Hematopoietic multipotent progenitor cell treated with erythropoietin and hydrocortisone succinate and interleukin-3 and kit ligand, for 6 days (in vitro differentiated cells): ENCODE measurements at places on chromosomes 7 and 10.
A peak's percentile ranks its signal among the peaks of the same experiment; 100 is the strongest.

DNA sequence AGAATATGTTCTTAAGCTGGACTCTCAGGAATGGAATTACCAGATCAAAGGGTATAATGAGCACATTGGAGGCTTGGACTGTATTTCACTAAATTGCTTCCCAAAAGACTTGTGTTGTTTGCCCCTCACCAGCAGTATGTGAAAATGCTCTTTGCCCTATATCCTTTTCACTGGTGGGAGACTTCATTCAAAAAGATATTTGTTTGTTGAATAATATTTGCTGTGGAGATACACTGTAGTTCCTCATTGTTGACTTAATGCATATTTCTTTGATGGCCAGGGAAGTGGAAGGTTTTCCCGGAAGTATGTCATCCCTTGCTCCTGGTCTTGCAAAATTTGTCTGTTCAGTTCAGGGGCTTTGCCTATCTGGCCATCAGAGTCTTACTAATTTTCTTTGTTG, 19.4 kb downstream of the GSTO2 start:
- DNase-seq, result no peak

- no peak for DNase-seq
Observed at GRCh38 chr7:137931823-137932222, 70.1 kb downstream of the CREB3L2 start.

DNA sequence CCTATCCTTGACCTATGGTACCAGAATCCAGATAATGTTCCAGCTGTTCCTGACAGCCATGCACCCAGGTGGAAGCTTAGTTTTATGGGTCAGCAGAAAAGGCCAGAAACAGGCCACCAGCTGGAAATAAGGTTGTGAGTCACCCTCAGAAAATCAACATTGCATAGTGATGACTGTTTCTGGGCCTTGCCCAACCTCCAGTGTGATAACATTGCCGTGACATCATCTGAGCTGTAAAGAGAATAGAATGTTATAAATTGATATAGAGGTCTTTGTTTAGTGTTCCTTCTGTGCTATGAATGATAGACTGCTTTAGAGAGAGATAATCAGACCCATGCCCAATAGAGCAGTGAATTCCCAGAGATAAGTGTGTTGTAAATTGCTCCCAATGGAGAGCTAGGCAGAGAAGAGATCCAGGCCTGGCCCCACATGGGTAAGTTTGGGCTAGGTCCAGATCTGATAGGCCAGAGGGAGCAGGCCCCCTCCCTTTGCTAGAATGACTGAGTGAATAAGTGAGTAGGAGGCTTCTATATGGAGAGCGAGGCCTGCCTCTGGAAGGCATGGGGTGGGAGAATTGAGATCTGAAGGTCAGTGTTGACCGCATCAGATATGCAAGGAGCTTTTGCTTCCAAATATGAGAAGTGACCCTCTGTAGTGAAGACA, 14.2 kb upstream of the HPS1 start:
- peak; percentile 94 for DNase-seq

- peak; percentile 17 for DNase-seq
Observed at GRCh38 chr7:140269004-140269638, 92.3 kb upstream of the KDM7A start.

DNA sequence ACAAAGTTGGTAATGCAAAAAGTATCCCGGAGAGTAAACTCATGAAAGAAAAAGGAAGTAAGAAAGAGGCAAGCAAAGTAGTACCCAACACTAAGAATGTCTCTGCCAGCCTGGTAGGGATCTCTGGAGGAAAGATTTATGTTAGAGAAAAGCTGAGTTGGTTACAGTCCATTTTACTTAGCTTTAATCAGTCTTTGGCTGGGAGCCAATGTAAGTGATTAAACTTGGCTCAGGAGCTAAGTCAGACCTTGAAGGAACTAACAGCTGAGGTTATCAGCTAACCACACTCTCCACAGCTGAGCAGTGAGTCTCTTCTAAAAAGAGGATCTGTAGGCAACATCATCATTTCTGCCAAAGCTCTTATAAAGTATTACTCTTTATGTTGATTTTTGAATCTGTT, 148.0 kb downstream of the ANKRD7 start:
- DNase-seq, result peak; percentile 92

DNA sequence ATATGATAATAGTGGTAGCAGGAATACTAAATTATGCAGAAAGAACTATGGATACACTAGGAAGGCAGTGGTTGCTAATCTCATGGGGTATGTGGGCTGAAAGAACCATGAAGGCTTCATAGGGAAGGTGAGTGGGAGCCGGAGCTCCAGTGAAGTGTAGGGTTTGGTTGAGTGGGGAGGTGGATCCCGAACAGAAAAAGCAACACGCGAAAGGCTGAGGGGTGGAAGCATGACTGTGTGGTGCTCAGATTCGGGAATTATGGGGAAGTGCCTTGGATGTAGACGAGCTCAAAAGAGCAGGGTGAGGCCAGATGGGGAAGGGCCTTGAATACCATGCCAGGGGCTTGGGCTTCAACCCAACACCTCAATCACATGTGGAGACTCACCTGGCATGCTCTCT, 715.1 kb downstream of the TYW1 start:
- no peak for DNase-seq

DNA sequence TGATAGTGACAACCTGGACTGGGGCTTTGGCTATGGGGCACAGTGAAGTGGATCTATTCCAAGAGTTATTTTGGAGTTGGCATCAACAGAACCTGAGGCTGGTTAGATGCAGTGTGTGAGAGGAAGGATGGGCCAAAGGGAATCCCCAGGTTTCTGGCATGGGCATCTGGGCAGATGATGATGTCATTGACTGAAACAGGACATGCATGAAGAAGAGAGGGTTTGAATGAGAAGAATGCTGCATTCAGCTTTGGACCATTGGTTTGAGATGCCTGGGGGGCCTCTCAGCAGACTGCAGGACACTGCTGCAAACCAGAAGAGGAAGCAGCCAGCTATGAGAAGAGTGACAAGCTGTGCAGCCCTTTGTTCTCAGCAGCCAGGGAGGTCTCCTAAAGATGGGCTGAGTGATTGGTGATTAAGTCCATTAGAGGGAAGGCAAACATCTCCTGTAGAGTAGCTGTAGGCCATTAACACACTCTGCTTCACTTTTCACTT, 23.1 kb upstream of the PIK3CG start:
- DNase-seq, result no peak

GRCh38 chr7:80253653-80254052, 119.0 kb downstream of the GNAI1 start:
- no peak for DNase-seq

- DNase-seq, result peak; percentile 50
Observed at GRCh38 chr7:39509912-39510311, 56.3 kb upstream of the YAE1 start.

DNA sequence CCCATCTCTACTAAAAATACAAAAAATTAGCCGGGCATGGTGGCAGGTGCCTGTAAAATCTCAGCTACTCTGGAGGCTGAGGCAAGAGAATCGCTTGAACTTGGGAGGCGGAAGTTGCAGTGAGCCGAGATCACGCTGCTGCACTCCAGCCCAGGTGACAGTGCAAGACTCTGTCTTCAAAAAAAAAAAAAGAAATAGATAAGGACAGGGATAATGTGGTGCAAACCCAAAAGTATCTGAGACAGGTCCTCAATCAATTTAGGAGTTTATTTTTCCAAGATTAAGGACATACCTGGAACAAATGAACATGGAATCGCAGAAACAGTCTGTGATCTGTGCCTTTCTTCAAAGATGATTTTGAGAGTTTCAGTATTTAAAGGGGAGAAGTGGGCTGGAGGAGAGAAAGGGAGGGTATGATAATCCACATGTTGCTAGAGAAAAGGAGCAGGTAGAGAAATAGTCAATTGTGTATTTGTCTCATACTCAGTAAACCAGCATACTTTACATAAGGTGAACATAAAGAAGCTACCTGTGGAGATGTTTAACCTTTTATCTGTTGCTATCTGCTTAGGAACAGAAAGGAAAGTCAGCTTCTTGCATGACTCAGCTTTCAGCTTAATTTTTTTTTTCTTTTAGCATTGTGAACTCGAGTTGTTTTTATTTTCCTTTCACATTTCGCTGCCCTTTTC, 4.9 kb upstream of the MTPN start:
- DNase-seq, result no peak

- no peak for DNase-seq
Observed at GRCh38 chr10:50375051-50375452, 123.7 kb upstream of the ASAH2 start.

DNA sequence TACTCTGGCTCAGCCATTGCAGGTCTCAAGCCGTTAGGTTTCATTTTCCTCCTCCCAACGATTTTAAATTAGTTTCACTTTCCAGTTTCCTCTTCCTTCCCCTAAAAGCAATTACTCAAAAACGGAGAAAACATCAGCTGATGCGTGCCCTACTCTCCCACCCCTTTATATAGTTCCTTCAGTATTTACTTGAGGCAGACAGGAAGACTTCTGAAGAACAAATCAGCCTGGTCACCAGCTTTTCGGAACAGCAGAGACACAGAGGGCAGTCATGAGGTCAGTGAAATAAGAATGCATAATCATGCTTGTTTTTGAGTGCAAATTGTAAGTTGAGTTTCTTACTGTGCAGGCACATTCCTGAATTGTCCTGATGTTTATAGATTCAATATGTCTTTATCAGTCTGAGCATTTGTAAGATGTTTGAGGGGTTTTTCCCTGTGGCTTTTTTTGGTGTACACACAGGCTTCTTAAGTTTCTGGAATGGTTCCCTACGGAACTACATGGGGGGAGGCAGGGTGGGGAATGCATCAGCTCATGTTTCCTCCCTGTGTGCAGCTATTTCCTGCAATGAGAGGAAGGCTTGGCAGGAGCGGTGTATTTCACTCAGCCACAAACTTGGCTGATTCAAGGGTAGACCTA, at the start of gene IFIT3:
Gene IFIT3 (plus strand): TSS at position 195 of the 639 bp plus-strand sequence. CDS start 77 bp downstream, at position 272.
- DNase-seq, result peak; percentile 75

DNA sequence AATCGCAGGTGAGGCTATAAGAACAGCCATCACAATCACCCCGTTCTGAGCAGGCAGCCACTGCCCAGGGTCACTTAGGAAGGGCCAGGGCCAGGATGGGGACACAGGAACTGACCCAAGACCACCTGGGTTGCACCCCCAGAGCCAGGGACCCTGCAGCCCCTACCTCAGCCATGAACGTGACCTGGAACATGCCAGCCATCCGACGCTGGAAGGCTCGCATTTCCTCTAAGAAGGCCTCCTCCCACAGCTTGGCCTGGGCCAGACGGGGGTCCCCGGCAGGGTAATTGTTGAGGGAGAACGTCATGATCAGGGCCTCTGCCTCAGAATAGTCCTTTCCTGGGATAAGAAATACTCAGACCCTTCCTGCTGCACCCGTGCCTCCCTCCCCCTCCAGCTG, 5.0 kb downstream of the NPC1L1 start:
- DNase-seq, result no peak

DNA sequence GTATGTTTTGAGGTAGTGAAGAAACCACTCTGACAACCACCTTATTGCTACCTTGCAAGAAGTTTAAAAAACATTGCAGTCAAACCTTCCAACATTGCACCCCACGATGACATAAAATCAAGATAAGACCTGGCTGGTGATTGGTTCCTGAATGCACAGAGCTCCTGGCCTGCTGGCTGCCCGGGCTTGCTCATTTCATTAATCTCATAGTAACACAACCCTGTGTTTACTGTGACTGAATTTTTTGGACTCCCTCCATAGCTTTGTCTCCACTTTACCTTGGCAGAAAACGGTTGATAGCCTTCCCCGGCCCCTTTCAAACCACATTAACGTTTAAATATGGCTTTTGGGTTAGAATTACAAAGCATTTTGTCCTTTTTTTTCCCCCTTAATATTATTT, 27.5 kb downstream of the VWA2 start:
- peak; percentile 93 for DNase-seq

DNA sequence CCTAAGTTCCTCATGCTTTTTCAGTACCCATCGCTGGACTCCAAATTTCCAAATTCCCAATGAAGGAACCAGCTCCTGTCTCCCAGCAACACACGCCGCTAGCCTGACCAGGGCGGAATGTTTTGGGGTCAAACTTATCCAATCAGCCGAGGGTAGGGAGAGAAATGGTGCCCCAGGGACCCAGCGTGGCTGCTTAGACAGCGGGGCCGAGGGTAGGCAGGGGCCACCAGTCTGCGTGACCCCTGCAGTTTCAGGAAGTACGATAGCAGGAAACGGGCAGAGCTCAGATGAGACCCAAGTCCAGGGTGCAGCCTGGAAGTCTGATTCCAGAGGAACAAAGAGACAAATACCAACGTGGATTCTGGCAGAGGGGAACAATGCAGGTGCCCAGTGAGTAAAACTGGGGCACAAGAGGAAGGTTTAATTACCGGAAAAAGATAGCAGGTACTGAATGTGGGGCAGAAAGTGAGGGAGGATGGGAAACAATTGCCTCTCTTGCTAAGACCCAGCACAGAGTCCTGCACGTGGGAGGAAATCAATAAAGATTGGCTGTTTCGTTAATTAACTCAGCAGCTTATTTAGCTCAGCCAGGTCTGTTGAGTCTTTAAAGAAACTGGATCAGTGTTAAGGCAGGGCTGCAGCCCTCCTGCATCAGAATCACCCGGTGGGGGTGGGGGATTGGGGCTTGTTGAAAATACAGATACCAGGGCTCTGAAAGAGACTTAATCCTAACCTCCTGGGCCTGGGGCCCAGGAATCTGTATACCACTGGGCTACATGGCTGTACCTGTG, 50.4 kb upstream of the NFE2L3 start:
- peak; percentile 55 for DNase-seq

GRCh38 chr10:31574577-31574976, 255.6 kb downstream of the ZEB1 start:
- DNase-seq, result no peak

DNA sequence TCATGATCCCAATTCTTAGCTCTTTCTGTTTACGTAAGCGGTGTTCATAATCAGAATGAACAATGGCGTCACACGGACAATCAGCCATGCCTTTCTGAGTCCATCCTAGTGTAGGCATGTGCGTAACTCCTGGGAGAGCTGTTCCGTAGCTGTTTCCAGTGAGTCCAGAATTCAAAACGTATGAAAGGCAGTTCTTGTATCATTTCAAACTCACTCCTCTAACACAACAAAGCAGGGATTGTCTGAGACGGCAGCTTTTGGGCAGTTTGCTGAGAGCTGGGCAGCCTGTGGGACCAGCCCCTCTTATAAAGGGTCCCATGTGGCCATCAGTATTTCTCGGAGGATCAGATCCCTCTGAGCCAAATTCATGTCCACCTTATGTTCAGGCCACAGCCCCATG, 43.4 kb downstream of the PSPH start:
- DNase-seq, result no peak

DNA sequence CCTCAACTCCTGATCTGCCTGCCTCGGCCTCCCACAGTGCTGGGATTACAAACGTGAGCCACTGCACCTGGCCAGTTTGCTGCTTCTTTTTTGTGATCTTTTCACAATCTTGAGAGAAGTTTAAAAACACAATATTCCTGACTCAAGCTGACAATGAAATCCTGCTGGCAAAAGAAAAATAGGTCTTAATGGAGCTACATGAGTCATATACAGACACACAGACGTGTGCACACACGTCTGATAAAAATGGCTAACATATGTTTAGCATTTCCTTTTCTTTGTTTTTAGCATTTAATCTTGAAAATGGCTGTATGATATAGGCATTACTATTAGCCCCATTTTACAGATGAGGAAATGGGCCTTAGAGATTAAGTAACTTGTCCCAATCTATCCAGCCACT, 29.4 kb upstream of the RAB18 start:
- no peak for DNase-seq

DNA sequence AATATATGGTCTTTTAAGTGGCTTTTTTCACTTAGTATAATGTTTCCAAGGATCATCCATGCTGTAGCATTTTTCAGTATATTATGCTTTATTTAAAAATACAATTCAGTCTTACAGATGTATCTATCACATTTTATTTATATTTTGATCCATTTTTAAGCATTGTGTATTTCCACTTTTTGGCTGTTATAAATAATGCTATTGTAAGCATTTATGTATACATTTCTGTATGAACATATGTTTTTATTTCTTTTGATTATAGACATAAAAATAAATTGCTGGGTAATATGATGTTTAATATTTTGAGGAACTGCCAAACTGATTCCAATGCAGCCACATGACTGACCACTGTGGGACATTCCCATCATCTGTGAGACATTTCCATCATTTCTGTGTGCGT, 1662.0 kb downstream of the REEP3 start:
- no peak for DNase-seq
